Activated T-helper 1 cell treated with anti-CD3 and anti-CD28 coated beads, Interleukin-12 subunit alpha, Interleukin-12 subunit beta, Interleukin-2, Interleukin-4 antibody, amounts not matched to agents 30 ng/mL and 10 ng/mL and 1 ng/mL, durations not matched to agents 14 hours and 24 hours and 36 hours (primary cell): ENCODE measurements at places on chromosomes 6 and 20. TPM values are rescaled to one million over a fixed set of nuclear protein-coding genes. Genes with fewer than 3 reads are reported as not detected.

- no peak for DNase-seq
These were observed 473.6 kb downstream of the EPHA7 start for GRCh38 chr6:92945799-92946198.

DNA sequence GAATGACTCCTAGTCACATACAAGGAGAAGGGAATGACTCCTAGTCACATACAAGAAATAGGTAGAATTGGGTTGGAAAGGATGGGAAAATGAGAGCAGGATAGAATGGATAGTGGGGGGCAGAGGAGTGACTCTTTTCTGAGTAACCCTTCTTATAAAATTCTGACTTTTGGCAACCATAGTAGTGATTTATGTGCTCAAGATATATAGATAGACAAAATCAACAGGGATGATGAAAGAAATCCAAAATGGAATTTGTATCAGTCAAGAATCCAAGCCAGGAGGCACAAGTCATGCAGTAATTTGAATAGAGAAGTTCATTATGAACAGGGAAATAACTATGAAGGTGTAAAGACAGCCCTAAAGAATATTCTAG lies 41.7 kb downstream of the ADAT2 start:
- no peak for DNase-seq

SLC25A27 gene
- total RNA-seq: not detected in 2 replicates

- no peak for DNase-seq
These were observed 50.4 kb upstream of the APCDD1L start for GRCh38 chr20:58565461-58566175.

VGLL2 gene
- not detected in 2 replicates for total RNA-seq

PACSIN1 gene
- total RNA-seq: not detected in 2 replicates

TRMT6 gene
- 36.1 and 38.9 TPM in 2 replicates for total RNA-seq

GRCh38 chr20:9071976-9072726 lies 3.3 kb downstream of the PLCB4 start:
- DNase-seq: no peak

RAET1L gene
- total RNA-seq: not detected in 2 replicates

PROKR2 gene
- total RNA-seq: not detected in 2 replicates

GRCh38 chr6:152351110-152351509 lies 286.1 kb downstream of the SYNE1 start:
- DNase-seq: no peak

DNA sequence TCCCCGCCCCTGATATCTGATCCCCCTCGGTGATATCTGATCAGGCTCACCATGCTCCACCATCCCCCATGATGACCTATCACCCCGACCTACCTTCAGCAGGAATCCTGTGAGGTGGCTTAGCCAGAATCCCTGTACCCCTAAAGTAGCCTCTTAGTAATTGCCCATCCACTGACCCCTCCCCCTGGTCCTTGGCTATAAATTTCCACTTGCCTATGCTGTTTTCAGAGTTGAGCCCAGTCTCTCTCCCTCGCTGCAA lies 177.5 kb upstream of the GGTLC1 start:
- DNase-seq: no peak

- no peak for DNase-seq
These were observed 41.3 kb downstream of the DSTN start for GRCh38 chr20:17611290-17611539.

LRP11 gene
- 3.5 and 5.1 TPM in 2 replicates for total RNA-seq

DNA sequence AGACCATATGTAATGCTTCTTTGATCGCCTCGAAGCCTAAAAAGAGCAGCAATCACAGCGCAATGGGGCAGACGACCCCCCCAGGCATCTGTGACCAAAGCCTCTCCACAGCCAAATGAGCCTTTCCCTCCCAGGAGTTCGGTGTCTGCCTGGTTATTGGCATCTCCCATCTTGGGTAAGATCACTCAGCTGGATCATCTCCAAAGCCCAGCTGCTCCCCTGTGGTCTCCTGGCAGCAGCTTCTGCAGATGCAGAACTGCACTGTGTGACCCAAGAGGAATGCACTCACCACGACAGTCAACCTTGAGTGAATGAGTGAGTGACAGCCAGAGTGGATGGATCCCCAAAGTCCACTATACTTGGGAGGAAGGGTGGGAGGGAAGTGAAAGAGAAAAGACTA lies 44.8 kb upstream of the IYD start:
- no peak for DNase-seq

DNA sequence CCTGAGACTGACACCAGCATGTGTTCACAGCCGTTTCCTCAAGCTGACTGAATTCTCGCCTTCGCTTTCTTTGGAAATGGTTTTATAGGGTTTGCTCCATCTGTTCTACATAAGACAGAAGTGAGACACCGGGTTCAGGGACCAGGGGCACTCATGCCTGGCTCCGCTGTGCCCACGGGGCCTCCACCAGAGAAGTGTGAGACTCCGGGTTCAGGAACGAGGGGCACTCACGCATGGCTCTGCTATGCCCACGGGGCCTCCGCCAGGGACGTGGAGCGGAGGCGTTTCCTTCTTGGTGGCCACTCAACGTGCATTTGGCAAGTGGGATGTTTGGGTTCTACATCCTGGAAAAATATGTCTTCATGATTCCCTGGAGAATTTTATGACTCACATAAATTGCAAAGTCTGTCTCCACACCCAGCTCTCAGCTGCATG lies 106.6 kb downstream of the RNASET2 start:
- no peak for DNase-seq

DNA sequence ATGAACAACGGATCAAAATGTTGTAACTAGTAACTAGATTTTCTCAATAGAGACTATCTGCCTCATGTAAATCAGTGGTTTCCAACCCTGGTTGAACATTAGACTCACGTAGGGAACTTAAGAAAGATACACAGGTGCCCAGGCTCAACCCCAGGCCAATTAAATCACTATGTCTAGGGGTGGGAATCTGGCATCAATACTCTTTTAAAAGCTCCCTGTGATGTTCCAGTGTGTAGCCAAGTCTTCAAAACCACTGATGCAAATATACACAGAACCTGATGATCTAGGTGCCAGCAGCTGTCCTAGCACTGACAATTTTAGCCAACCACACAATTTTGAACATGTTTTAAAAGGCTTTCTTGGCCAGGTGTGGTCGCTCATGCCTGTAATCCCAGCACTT lies 128.7 kb downstream of the TBC1D32 start:
- DNase-seq: no peak

GRCh38 chr20:8874437-8874836 lies 194.4 kb upstream of the PLCB4 start:
- no peak for DNase-seq

DNA sequence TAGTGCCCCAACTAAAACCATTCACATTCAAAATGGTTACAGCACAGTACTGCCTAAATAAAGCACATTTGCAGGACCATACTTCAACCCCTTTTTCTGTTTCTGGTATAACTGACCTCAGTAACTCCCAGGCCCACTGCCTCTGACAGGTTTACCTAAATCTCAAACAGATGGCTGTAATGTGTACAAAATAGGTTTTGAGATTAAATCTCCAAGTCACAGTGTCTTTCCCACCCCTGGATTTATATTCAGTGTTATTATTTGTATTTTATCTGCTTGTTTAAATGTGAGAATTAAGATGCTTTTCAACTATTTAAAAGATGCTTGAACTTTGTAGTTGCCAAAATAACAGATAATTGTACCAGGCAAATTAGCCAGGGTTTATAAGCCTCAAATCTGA lies 4.7 kb upstream of the KIF6 start:
- no peak for DNase-seq

DNA sequence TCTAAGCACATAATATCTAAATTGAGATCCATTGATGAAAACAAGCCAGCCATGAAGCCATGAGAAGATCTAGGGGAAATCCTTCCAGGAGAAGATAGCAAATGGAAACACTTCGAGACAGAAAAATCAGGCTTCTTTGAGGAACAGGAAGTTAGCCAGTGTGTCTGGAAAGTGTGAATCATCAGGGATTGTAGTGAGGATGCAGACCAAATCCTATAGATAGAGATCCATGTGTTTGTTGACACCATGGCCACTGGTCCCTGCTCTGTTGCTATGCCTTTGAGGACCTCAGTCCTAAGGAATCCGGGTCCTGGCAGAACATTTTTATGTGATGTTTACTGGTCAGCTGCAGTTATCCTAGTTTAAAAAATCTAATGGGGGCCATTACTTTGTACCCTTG lies 6.6 kb upstream of the ELOVL2 start:
- no peak for DNase-seq
